ENCODE measurements at places on chromosomes 1 and 21.
A peak's percentile ranks its signal among the peaks of the same experiment; 100 is the strongest.

DNA sequence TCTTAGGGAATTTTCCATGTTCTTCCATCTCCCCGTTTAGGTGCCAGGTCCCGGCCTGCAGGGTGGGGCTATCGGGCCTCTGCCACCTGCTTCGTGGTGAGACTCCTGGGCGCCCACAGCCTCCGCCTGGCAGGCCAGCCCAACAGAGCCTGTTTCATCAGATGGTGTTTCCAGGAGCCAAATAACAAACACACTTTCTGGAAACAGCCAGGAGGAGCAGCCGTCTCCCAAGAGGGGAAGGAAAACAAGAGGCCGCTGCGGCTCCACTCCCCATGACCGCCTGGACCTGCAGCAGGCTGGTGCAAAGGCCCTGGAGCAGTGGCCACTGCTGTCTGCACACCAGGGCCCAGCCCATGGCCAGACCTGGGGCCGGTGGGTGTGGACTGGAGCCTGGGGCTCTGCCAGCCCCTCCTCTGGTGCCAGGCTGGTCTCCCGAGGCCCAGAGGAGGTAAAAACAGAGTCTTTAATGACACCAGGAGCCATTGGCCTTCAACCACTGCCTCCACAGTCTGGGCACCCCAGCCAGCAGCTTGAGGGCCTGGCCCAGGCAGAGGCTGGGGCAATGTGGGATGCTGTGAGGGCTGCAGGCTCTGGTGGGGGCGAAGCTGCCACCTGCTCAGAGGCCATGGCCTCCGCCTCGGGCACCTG is 55.0 kb downstream of the SLX9 start:
- no peak for DNase-seq

GRCh38 chr1:24258735-24259424 is 60.3 kb upstream of the GRHL3 start:
- no peak for DNase-seq

- no peak for DNase-seq
These were observed 389.0 kb upstream of the USP24 start for GRCh38 chr1:55604179-55604578.

DNA sequence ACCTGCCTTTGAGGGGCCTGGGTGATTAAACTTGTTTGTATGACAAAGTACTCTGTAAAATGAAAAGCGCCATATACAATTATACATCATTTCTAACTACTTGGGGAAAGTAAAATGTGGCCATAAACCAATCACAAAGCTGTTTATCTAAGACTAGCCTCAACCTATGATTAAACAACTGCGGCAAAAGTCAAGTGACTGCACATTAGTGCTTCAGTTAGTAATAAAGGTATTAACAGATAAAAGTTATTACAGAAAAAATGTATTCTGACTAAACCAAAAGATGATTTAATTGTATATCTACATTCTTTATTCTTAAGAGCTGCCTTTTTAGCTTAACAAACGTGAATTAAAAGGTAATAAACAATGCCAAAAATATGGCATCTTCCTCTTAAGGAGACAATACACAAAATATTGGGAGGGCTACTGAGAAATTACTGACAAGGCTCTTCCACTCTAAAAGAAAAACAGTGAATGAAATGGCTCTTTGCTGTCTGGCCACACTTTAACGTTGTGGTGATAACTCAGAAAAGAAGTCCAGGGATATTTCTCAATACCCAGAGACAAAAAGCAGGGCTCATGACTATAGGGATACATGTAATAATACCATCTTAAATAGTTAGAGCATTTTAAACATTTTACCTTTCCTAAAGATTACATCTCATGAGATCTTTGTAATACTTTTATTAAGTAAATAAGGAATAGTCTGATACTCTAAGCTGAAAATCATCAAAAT is 8.6 kb downstream of the ARHGAP29 start:
- DNase-seq = peak; percentile 19

All from NCI-H2081 (cell line).